Central memory CD4-positive, alpha-beta T cell (primary cell): ENCODE measurements at places on chromosomes 2 and 18.
A peak's percentile ranks its signal among the peaks of the same experiment; 100 is the strongest.

DNA sequence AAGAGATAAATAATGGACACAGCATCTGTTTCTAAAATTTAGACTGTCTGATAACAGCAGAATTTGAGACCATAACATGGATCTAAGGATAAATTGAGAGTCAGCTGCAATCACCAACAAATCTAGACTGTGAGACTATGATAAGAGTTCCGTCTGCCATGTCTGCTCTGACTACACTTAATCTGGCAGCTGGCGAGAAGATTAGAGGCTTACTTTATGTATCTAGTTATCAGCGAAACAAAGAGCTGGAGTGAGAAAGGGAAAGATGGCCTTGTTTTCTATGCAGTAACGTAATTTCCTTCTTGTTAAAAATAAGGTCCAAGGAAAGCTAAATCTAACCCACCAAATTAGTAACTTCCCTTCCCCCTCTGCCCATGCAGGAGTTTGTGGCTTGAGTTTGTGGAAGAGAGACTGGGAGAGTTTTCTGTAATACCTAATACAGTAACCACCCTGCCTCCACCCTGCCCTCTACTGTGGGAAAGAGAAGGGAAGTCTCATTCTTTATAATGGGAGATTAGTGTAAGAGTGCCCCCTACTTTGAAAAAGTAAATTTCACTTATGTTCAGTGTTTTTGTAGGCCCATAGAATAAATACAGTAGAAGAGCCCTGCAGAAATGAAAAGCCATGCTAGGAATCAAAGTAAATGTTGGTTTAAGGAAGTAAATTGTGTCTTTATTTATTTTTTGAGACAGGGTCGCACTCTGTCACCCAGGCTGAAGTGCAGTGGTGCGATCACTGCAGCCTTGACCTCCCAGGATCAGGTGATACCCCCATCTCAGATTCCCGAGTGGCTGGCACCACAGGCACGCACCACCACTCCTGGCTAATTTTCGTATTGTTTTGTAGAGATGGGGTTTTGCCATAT lies 27.5 kb downstream of the EML4 start:
- peak; percentile 52 for DNase-seq

DNA sequence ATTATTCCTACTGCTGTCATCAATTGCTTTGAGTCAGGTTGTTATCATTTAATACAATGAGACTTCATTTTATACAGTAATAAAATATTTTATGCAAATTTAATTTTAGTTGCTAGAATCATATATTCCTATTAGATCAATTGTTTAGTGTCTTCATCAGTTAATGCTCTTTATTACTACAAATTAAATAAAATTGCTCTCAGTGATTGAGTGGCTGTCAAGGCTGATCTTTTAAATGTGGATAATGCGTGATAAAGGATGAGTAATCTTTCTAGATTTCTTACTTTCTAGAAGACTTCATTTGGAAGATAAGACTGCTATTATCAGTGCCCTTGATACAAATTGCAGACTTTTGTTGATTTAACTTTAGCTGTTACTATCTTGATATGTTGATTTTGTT lies 59.6 kb upstream of the CDH2 start:
- DNase-seq, result no peak

DNA sequence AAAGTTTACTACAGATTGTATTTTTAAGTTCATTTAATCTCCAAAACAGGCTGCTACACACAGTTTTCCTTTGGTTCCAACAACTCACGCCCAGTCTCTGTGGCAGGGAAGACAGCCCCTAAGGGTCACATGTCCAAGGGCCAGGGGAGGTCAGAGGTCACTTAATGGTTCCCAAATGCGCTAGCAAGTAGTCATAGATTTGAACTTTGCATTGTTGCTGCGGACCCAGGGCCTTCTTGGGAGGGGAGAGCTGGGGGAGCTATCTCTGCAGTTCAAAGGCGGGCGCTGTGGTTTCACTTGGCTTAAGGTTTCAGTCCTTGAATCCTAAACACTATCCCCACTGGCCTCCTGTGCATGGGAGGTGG lies 74.8 kb upstream of the ZNF532 start:
- no peak for DNase-seq

- DNase-seq, result peak; percentile 48
Observed at GRCh38 chr2:64203858-64204632, 59.8 kb upstream of the PELI1 start.

DNA sequence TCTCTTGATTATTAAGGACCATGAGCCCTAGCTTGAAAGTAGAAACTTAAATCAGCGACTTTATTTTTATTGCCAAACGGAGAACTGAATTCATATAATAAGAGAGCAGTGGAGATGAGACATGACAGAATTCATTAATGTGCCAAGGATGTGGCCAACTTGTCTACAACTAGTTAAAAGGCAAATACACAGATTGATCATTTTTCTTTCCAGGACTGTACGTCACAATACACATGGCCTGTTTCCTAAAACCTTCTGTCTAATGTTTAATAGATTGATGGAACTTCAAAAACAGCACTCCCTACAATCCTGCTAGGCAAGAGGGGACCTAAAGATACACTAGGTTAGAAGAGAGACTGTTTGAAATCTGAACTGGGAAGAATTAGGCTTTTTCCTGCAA lies 647.8 kb downstream of the SATB2 start:
- no peak for DNase-seq

- no peak for DNase-seq
Observed at GRCh38 chr18:51342815-51343214, 145.3 kb upstream of the MEX3C start.

GRCh38 chr2:58665154-58665553 lies 424.0 kb upstream of the FANCL start:
- DNase-seq, result no peak
